ENCODE measurements at places on chromosomes 7 and 10.

GRCh38 chr7:93018716-93019115 lies 99.1 kb downstream of the SAMD9 start:
- DNase-seq, result no peak

GRCh38 chr7:151864081-151864480 lies 12.8 kb downstream of the PRKAG2 start:
- no peak for DNase-seq

DNA sequence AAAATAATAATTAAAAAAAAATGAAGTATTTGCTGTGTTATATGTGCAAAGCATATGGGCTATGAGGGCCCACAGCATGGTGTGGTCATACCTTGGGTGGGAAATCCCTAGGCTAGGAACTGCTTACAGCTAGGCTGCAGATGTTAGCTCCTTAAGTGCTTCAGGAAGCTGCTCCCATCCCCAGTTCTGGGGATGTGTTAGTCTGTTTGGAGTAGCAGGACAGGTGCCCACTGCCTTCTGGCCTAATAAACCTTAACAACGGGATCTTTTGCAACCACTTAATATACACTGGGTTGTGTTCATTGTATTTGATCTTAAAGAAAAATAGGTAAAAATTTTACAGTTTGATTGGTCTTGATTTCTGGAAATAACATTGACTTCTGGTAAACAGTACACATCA lies 46.3 kb downstream of the HK1 start:
- DNase-seq, result no peak

- DNase-seq, result no peak
Observed at GRCh38 chr7:142557971-142558582, 191.2 kb upstream of the PRSS1 start.

DNA sequence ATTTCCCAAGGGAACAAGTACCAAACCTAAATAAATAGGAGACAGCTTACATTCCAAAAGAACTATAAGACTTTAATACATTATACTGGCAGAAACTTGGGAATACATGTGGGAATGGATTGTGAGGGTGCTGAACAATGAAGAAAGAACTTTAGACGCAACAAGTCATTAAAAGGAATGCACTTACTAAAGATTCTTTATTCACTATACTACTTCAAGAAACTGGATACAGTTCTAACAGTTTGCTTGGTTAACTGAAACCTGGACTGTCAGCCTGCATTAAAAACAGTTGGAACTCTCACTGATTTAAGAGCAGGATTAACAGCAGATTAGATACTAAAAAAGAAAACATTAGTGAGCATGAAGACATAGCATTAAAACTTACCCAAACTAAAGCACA lies 12.0 kb downstream of the CACUL1 start:
- no peak for DNase-seq

All from pancreas (tissue), 10 donors.